Activated T-helper 1 cell treated with anti-CD3 and anti-CD28 coated beads, Interleukin-2, amount 50 U/mL, for 16 hours (primary cell): ENCODE measurements at places on chromosomes 5 and 9.

- DNase-seq: no peak
Observed at GRCh38 chr9:136416427-136416826, 6.0 kb downstream of the PMPCA start.

- DNase-seq: no peak
Observed at GRCh38 chr9:95732802-95733688, 142.4 kb upstream of the ERCC6L2 start.

DNA sequence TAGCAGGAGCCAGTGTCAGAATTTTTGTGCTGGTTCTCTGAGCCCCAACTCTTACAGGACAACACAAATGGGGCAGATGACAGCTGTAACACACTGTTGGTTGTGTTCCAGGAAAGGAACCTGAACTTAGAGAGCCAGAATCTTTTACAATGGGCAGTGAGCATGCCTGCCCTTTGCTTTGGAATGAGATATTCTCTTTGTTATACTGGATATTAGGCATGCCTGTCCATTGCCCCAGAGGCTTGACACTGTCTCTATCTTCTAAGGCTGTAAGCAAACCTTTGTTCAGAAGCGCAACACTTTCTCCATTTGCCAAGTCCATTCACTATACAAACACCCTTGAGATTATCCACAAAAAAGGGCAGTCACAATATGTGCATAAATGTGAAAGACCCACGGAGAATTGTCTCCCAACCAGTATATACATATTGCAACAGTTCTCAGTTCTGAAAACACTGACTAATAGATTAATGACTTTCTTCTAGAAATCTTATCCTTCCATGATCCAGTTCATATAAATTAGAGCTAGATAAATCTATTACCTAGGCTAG, 26.3 kb upstream of the CEP120 start:
- no peak for DNase-seq

DNA sequence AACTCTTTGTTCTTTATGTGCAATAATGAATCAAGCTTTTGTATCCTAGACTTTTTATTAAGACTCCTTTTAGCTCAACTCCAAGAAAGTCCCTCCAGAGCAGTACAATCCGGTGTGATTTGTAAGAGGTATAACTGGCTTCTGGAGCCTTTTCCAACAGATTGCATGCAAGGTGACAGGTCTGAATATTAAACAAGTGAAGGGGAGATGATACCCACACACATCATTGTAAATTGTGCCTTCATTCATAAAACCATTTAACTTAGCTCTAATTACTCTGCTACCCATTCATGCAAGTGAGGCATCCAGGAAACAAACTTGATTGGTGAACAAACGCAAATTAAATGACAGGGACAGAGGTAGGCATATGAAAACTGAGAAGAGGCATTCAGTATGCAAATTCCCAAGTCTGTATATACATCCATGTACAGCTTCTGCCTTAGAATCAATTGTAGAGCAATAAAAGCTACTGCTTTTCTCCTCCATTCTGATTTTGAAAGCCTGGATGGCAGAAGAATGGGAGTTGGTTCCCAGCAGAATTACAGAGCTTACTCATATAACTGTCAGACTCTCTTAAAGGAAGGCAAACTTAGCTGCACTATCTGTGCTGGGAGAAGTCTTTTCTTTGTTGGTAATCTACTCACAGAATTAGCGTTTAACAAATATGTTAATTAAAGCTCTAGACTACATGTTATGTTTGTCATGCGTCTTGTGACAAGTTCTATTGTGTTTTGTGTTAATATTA, 261.0 kb upstream of the CDH6 start:
- no peak for DNase-seq
